C1 segment of cervical spinal cord (tissue), 14 donors: ENCODE measurements at places on chromosomes 7 and 10.
A peak's percentile ranks its signal among the peaks of the same experiment; 100 is the strongest.

DNA sequence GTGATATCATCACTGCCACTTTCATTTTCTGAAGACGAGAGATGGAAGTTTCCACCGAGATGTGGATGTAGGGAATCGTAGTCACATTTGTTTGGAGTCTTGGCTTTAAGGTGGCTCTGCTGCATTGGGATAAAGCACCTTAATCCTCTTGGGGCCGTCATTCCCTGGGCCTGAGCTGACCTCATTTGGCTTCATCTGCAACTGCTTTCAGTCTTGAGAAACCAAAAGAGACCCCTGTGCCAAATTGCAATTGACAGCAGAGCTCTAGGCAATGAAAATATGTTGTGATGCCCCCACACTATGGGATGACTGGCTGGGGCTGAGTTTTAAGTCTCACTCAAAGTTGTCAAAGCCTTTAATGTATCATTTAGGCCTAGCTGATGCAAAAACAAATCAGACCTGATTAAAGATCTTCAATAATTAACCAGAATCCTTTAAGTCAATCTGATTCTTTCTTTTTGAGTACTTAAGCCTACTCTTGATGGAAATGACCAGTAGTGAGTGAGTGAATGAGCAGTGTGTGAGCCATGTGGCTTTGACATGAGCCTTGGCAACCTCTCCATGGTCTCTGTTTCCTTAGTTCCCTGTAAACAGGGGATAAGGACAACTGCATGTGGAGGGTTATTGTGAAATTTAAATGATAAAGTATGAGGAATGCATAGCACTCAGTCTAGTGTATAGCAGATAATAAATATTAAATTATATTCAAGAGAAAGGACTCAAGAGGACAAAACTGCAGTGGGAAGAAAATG, 155.0 kb downstream of the BMPER start:
- no peak for DNase-seq

GRCh38 chr7:126716321-126716720, 536.4 kb downstream of the GRM8 start:
- no peak for DNase-seq

- DNase-seq, result no peak
Observed at GRCh38 chr7:140232957-140233917, 56.5 kb upstream of the KDM7A start.

GRCh38 chr10:11026773-11027172, 9.1 kb downstream of the CELF2 start:
- no peak for DNase-seq

GRCh38 chr10:131921184-131921583, 20.4 kb downstream of the PPP2R2D start:
- peak; percentile 28 for DNase-seq

DNA sequence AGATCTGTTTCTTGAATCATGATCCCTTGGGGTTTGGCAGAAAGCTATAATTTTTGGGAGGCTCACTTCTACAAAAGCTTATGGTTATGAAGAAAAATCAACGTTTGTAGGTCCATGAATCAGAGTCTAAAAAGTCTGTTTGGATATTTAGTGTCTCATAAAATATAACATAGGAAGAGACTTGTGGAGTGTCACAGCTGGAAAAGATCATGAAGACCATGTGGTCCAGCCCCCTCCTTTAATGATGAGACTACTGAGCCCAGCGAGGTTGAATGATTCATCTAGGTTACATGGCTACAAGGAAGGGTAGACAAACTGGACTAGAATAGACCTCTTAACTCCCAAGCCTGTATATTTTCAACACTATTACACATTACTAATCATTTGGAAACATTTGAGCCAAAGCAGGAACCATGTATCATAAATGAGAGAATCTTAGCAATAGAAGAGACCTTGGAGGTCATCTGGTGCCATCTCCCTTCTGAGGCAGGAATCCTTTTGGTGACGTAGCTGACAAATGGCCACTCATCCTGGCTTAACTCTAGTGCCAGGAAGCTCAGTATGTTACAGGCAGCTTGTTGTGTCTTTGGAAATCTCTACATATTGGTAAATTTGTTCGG, 152.5 kb downstream of the CREB5 start:
- no peak for DNase-seq

- DNase-seq, result no peak
Observed at GRCh38 chr10:82914655-82915136, 1039.7 kb downstream of the NRG3 start.

- DNase-seq, result no peak
Observed at GRCh38 chr7:139075871-139076686, 33.4 kb downstream of the ZC3HAV1 start.

DNA sequence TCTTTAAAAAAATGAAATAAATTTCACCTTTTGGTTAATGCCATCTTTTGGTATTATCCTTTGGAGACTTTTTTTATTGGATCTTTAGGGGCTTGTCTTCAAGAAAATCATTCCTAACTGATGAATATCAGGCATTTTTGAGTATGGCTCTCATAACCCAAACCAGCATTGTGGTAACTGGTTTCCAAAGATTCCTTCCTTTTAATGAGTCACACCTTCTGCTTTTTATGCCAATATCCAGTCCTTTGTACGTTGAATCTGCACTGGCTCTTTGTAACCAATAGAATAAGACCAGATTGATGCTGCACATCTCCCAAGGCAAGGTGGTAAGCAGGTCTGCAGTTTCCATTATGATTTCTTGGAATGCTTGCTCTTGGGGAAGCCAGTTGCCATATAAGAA, 89.1 kb downstream of the GPR158 start:
- no peak for DNase-seq

DNA sequence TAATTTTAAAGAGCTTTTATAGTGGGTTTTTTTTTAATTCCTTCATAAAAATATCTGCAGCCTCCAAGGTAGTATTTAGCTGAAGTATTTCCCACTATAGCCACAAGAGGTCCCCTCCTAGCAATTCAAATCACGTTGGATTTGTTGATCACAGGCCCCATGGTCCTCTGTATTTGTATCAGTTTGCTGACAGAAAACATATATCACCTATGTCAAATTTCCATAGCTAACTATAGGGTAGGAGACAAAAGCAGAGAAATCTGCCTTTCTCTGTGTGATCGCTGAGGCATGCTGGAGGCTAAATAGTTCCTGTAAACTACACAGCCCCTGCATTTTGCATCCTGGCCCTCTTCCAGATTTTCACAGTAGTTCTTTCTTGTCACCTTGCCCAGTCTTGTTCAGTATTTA, 1.7 kb upstream of the CTNNA3 start:
- DNase-seq, result no peak

- DNase-seq, result no peak
Observed at GRCh38 chr10:93471110-93471651, 11.0 kb downstream of the MYOF start.

DNA sequence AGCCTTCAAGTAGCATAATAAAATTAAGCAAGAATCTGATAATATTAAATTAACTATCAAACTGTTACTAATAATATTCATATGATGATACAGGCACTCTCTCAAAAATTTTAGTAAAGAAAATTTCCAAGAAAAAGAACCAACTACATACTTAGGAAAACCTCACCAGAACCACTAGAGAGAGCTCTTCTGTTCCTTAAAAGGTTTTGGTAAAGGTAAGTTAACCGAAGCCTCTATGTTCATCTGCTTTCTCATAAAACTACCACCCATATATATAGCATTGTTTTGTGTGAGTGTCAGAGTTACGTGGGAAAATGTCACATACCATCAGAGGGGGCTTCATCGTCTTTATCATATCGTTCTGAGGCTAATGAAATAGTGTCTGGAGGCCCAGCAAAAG, 20.7 kb downstream of the SKAP2 start:
- DNase-seq, result no peak

GRCh38 chr7:54556121-54556520, 13.9 kb downstream of the VSTM2A start:
- no peak for DNase-seq

DNA sequence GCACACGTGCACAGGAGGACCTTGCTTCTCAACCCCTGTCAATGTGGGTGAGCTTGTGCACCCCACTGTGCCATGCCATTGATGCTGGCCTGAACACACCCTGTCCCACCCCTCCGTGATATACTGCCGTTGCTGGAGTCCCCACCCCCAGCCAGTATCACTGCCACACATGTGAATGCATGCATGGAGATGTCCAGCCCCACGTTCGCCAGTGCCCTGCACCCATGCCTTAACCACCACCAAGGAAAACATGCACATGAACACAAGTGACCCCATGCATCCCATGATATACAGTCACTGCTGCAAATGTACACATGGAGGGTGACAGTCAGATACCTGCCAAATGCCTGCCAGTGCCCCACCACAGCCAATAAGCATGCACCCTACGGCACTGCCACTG, 692.5 kb upstream of the ZWINT start:
- DNase-seq, result no peak

DNA sequence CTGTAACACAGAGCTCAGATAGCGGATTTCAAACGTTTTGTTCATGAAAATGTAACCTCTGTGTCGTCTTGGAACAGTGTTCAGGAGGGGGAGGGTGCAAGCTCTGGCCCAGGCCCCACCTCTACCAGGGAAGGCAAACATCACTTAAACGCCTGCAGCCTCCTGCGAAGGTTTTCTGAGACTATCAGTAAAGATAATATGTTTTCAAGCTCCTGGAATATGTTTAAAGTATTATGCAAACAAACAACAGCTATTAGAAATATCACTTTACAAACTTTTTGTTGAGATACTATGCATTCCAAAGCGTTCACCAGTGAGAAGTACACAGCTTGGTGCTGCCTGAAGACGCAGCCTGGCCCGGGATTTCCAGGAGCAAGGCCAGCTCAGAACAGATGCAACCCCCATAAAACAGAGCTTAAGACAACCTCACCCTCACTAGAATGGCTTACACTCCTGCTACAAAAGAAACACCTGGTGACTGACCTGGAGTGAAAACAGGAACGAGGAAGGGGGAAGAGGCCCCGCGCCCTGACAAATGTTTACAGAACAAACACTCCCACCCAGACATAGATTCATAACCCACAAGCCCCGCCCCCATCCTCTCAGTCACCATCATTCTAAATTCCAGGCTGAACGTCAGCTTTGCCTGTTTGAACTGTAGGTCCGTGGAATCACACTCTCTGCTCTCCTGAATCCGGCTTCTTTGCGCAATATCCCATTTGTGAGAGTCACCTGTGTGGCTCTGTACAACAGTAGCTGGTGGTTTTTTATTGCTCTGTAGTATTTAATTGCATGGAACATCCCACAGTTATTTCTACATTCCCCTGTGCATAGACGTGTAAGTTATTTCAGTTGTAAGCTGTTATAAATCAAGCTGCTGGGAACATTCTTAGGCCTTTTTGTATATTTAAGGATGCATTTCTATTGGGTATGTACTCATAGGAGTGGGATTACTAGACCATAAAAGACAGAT, 155.0 kb downstream of the PTPRN2 start:
- no peak for DNase-seq

DNA sequence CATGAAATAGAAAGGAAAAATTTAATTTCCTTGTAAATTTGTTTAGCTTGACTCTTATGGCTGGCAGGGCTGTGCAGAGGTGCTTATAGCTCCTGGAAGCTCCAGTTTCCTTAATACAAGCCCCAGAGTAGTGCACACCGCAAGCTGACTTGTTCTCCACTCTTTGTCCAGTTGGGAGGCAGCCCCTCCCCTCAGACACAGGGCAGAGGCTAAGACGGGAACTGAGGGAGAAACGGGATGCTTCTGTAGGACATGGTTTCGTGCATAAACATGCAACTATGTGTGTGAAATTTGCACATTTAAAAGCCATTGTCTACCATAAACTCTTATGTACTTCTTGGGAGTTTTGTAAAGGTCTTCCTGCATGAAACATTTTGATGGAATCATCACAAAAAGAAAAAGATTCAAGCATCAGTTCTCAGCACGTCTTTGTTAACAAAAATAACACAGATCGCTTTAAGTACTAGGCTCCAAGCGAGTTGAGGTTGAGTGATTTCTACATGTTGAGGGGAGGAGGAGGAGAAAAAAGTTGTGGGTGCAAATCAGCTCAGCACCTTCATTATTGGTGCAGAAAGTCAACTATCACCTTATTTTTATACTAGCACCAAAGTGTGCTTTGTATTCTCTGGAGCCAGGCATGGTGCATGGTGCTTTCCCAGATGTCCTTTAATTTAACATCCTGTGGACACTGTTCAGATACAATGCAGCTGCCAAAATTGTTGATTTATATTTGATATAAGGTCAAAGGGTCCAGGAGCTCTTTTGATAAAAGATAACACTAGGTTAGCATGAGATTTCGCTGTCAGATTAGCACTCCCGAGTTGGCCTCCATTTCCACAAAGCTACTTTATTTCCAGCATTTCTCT, 124.5 kb downstream of the CHN2 start:
- DNase-seq, result no peak

DNA sequence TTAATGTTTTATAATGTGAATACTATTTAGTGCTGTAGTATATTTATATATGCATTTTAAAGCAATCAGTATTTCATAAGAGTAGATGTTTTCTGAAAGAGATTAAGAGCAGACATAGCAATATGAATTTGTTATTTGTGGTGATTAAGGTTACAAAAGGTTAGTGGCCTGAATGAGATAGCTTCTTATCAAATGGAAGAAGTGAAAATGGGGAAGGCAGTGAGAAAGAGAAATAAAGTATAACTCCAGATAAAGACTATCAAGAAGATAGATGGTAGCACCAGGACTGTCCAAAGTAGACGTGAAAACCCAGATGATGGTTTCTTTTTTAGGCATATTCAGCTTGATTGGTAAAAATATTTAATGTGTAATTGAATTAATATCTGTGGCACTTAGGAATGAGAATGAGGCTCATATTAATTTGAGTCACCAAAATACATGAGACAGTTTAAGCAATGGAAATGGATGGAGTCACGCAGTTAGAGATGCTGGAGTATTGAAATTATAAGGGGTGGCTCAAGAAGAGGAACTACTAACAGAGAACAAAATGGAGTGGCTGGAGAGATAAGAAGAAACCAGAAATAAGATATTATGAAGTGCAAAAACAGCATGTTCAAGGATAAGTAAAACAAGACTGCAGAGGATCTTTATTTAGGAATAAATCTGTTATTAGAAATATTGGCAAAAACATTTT, 288.0 kb upstream of the SEMA3C start:
- no peak for DNase-seq

- DNase-seq, result no peak
Observed at GRCh38 chr10:34814223-34814912, 728 bp downstream of the PARD3 start.

DNA sequence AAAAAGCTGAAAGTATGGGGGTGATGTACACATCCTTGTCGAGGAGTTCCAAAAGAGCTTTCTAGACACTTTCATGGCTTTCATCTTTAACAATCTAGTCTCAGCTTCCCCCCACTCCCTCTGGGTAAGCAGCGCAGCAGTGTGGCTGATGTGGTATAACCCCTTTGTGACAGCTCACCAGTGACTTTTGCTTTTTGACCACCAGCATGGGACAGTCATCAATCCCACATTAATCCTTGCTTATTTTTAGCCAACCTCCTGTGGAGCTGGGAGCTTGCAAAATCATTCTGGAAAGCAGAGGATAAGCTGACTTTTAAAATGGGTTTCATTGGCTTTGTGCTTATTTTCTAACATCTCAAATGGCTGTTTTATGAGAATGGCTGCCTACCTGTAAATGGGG, 272.7 kb downstream of the HDAC9 start:
- DNase-seq, result no peak

GRCh38 chr7:2572101-2572842, 13.5 kb downstream of the IQCE start:
- no peak for DNase-seq
